Activated T-cell treated with anti-CD3 and anti-CD28 coated beads for 24 hours (primary cell): ENCODE measurements at places on chromosomes 6 and 20.

- no peak for DNase-seq
Observed at GRCh38 chr6:15058200-15059061, 187.4 kb upstream of the JARID2 start.

DNA sequence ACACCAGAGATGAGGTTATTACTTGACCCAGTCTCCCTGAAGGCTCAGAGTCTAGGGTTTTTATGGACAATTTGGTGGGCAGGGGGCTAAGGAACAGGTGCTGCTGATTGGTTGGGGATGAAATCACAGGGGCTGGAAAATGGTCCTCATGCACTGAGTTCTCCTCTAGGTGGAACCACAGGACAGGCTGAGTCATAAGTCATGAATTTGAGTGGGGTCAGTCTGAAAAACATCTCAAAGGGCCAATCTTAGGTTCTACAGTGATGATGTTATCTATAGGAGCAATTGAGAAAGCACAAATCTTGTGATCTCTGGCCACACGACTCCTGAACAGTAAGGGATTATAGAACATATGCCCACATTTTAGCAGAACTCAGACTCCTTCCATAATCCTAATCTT lies 5.9 kb upstream of the MRS2 start:
- DNase-seq = no peak

GRCh38 chr6:38773338-38773737 lies 58.2 kb downstream of the DNAH8 start:
- no peak for DNase-seq

DNA sequence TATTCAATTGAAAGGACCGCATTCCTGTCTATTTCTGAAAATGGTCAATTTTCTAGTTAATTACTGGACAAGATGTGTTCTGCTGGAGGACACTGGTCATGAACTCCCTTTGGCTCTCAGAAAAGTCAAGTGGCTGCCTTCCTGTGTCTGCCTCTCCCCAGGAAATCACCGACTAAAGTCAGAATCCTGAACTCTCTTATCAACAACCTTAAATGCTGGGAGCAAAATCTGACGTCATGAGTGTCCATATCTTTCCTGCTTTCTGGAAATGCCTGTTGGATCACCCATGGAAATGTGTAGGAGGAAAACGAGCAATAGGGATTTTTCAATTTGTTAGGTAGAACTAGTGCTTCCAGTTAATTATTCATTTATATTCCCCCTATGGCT lies 53.5 kb upstream of the PLCB1 start:
- DNase-seq = no peak

DNA sequence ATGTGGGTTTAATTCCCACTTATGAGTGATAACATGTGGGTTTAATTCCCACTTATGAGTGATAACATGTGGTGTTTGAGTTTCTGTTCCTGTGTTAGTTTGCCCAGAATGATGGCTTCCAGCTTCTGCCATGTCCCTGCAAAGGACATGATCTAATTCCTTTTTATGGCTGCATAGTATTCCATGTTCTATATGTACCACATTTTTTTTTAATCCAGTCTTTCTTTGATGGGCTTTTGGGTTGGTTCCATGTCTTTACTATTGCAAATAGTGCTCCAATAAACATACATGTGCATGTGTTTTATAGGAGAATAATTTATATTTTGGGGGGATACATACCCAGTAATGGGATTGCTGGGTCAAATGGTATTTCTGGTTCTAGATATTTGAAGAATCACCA lies 317.8 kb downstream of the MMUT start:
- DNase-seq = no peak

- no peak for DNase-seq
Observed at GRCh38 chr6:13813621-13814175, 659 bp downstream of the MCUR1 start.

GRCh38 chr20:35985806-35986205 lies 17.4 kb downstream of the CNBD2 start:
- no peak for DNase-seq

- DNase-seq = no peak
Observed at GRCh38 chr6:101806241-101806640, 412.7 kb downstream of the GRIK2 start.

- DNase-seq = no peak
Observed at GRCh38 chr20:52179331-52180179, 12.0 kb downstream of the ZFP64 start.

DNA sequence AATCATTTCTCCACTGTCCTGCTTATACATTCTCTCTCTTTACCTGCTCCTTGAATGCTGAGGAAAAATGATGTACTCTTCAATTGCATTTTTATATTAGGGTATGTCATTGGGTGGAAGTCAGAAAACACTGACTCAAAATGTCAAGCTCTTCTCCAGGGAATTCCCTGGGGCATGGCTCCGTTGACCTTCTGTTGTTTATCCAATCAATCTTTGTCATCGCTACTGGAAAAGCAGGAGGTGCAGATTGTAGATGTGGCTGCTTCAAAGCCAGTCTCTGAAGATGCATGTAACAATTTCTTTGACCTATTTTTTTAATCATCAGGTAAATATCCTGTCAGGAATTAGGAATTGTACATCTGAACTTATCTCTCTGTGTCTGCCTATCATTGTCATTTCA lies 63.9 kb upstream of the TENT5A start:
- DNase-seq = no peak

DNA sequence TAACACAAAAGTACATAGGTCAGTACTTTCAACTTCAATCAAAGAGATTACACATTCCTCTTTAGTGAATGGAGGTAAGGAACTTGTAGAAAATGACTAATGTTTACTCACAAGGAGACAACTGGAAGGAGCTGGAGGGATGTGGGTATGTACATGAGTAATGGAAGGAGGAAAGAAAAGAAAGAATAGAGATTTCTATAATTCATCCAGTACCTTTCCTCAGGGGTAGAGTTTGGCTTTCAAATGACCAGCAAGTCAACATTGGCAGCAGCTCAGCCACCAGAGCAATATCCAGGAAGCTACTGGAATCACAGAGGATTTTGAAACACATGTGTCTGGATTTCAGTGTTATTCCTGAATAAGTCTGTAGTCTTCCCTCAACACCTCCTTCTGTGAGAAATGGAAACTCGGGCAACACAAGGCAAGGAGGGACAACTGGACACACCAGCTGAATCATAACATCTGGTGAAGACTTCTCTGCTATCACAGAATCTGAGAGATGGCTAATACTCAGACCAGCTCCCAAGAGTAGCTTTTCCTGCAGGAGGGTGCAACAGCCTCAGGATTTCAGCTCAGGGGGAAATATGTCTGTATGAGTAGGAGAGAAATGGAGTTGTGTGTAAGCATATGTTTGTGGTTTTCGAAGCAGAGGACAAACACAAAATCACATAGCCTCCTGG lies 98.8 kb downstream of the HAO1 start:
- DNase-seq = no peak

DNA sequence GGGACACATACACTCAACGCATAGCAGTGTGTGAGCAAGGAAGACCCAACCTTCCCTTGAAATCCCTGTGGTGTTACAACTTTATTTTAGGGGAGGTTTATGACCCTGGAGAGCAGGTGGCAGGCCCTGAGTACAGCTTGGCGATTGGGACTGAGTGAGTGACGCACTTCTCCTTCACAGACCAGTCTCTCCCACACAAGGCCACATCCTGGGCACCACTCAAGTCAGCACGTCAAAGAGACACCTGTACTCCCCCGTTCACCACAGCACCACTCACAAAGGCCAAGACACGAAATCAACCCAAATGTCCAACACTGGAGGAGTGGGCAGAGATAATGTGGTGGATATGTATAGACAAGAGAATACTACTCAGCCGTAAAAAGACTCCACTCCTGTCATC lies 57.0 kb upstream of the FRMD1 start:
- no peak for DNase-seq

DNA sequence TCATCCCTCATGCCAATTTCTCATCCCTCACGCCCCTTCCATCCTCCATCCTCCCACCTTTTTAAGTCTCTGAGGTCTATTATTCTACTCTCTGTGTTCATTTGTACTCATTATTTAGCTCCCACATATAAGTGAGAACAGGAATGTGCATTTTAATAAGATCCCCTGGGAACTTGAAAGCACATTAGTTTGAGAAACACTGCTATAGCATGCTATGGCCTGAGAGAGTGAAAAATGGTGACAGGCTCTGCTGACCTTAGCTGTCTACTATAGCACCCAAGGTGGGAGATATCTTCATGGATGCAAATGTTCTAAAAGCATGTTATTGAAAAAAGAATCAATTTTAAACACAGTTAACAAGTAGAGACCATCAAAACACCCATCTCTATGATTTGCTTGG lies 712.0 kb downstream of the TFAP2A start:
- no peak for DNase-seq

DNA sequence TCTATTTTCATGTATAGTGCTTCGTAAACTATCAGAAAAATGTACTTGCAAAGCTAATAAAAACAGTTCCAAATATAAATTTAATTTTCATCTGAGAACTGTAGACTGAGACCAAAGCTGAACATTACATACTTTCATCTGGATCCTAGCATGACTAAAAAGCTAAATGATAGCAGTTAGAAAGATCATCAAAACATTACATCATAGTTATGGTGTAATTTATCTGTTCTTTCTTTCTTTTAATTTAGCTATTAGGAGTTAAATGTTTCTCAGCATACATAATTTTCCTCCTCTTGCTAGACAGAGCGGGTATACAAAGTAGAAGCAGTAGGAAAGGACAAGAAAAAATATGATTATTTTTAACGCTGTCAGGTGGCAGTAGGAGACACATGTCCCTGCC lies 164.2 kb upstream of the THEMIS start:
- no peak for DNase-seq

- no peak for DNase-seq
Observed at GRCh38 chr20:5008759-5009158, 7.4 kb upstream of the SLC23A2 start.

GRCh38 chr6:134517868-134518267 lies 200.0 kb upstream of the SGK1 start:
- DNase-seq = no peak

- DNase-seq = no peak
Observed at GRCh38 chr6:133623621-133624020, 265.3 kb upstream of the TCF21 start.

- DNase-seq = no peak
Observed at GRCh38 chr6:108710551-108710950, 137.7 kb upstream of the ARMC2 start.

- no peak for DNase-seq
Observed at GRCh38 chr6:48817333-48818051, 645.6 kb downstream of the MMUT start.

- no peak for DNase-seq
Observed at GRCh38 chr6:116409756-116410155, 39.0 kb downstream of the DSE start.

DNA sequence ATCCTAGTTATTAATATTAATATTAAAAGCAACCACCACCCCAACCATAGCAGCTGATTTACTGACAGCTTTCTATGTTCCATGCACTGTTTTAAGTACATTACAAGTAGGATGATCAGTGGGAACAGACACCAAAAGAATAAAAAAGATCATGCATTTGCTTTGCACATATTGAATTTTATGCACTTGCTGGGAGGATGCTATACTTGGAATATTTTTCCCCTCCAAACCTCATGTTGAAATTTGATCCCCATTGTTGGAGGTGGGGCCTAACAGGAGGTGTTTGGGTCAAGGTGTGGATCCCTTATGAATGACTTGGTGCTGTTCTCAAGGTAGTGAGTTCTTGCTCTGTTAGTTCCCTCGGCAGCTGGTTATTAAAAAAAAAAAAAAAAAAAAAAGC lies 178.9 kb upstream of the MYLIP start:
- no peak for DNase-seq

- DNase-seq = no peak
Observed at GRCh38 chr20:5480824-5481600, 164.3 kb upstream of the PROKR2 start.

GRCh38 chr6:81026041-81026553 lies 726.4 kb downstream of the TENT5A start:
- DNase-seq = no peak

DNA sequence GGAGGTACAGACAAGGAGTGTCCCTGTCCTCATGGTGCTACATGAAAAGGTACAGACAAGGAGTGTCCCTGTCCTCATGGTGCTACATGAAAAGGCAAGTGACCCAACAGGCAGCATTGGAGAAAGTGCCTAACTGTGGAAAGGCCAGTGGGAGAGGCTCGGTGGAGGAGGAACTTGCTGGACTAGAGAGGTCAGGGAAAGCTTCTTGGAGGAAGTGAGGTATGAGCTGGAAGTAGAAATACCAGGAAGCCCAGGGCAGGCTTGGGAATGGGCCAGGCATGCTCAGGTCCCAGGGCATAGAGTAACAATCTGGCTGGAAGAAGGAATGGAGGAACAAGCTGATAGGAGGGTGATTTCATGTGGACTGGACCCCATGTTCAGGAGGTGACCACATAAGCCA lies 59.8 kb upstream of the FNDC1 start:
- DNase-seq = no peak

DNA sequence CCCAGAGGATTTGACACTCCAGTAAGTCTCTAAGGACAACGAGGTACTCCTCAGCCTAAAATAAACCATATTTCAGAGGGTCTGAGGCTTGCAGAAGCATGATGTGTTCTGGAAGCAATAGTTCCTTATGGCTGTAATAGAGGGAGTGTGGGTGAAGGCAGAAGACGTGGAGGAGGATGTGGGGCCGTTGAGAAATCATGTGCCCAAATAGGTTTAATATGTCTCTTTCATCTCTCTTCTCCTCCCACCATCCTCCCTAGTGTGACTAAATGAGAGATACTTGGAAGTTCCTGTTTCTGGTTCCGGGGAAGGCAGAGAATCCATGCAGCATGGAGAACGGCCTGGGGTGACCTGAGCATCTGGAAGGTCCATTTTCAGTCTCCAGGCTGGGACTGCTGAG lies 174.0 kb upstream of the RSPO3 start:
- no peak for DNase-seq
